ENCODE measurements at places on chromosomes 2 and 18.

- DNase-seq: no peak
Observed at GRCh38 chr2:72330652-72331051, 183.0 kb upstream of the CYP26B1 start.

- DNase-seq: no peak
Observed at GRCh38 chr2:4258563-4258962, 555.2 kb downstream of the DCDC2C start.

DNA sequence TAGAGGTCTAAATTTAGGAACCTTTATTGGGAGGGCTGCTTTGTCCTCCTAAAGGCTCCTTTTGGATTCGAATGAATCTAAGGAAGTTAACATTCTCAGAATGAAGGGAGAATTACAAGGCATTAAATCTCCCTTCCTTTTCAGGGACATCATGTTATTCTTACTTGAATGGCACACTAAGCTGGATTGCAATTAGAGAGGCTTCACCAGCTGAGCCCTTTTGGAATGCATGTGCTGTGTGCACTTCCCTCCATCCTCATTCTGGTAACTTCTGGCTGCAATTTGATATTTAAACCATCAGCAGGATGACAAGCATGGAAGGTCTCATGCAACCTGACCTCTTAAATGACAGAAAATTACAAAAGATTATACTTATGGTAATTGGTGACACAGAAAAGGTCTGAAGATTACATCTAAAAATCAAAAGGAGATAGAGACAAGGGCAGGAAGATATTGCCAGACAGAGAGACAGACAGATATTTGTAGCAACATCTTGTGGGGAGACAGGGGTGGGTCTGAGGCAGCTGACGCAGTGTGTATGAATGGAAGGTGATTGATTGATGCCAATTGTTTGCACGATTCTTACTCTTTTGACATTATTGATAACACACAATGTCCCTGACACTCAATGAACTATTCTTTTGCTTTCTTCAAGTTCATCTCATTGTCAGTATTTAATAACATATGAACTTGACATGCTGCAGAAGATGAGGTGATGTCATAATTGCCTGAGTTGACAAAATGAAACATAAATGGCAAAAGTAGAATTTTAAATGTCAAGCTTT, 570.8 kb upstream of the GYPC start:
- no peak for DNase-seq

- no peak for DNase-seq
Observed at GRCh38 chr2:6081955-6082624, 389.9 kb downstream of the SOX11 start.

GRCh38 chr2:61404438-61404837, 66.4 kb downstream of the USP34 start:
- no peak for DNase-seq

DNA sequence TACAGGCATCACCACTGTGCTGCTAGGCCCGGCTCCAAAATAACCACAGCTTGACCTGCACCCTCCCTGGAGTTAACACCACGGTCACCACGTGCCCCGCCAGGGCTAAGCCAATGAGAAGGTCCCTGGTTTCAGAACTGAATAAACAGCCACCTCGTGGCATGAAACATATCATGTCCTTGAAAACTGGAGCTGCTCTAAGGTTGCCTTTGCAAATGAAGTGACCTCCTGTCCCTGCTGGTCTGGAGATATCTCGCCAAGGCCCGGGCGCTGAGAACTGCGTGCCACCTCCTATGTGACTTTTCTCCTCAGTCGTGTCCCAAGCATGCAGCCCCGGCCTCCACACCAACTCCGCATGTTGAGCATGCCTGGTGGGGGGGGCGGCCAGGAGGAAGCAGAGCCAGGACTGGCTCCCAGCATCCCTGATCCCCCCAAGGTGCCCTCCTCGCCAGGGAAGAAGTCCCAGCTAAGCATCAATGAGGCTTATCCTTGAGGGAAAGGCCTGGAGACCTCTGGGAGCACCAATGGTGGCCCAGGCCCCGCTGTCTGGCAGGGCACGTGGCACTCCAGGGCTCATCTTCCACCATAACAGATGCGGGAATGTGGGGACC, 16.3 kb upstream of the KCNG2 start:
- DNase-seq: no peak

DNA sequence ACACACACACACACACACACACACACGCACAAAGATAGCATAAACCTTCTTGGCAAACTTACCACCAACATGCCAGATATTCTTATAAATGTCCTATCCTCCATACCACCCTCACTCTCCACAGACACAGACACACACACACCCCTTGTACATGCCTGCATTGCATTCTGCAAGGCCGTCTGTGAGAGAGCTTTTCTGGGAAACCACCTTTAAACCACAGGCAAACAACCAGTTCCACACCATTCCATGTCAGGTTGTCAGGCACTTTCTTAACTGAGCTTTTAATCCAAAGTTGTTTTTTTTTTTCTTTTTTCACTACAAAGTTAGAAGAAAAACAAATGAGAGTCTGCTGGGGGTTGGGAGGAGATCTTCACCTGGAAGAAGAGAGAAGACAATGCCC, 221.1 kb downstream of the C1D start:
- no peak for DNase-seq

GRCh38 chr18:51943281-51943680, 396.7 kb upstream of the DCC start:
- no peak for DNase-seq

DNA sequence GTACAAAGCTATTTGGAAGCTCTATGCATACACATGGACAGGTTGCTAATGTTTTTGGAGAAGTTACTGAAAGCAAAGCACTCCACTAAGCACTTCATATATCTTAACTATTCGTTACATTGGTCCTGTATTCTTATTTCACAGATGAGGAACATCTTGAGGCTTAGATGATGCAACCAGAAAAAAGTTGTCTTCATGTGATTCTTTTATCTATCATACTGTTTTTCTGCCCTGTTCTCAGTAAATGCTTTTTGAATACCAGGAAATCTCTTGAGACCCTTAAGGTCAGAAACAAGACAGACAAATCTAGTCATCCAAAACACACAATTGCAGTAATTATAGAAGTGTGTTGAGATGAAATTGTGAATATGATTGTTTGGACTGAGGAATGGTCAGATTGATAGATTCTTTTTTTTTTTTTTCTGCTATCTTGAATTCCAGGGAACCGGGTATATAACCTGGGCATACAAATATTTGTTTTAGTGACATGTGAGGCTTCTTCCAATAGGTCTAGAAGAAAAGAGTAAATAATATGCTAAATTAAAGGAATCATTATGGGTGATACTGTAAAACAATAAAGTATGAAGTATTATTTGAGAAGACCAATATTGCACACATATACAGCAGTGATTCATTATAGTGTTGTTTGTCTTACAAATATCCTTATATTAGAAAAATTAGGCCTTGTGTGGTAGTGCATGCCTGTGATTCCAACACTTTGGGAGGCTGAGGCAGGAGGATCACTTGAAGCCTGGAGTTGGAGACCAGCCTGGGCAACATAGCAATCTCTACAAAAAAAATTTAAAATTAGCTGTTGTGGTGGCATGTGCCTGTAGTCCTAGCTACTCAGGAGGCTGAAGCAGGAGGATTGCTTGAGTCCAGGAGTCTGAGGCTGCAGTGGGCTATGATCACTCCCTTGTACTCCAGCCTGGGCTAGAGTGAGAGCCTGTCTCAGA, 33.7 kb downstream of the EHBP1 start:
- no peak for DNase-seq

DNA sequence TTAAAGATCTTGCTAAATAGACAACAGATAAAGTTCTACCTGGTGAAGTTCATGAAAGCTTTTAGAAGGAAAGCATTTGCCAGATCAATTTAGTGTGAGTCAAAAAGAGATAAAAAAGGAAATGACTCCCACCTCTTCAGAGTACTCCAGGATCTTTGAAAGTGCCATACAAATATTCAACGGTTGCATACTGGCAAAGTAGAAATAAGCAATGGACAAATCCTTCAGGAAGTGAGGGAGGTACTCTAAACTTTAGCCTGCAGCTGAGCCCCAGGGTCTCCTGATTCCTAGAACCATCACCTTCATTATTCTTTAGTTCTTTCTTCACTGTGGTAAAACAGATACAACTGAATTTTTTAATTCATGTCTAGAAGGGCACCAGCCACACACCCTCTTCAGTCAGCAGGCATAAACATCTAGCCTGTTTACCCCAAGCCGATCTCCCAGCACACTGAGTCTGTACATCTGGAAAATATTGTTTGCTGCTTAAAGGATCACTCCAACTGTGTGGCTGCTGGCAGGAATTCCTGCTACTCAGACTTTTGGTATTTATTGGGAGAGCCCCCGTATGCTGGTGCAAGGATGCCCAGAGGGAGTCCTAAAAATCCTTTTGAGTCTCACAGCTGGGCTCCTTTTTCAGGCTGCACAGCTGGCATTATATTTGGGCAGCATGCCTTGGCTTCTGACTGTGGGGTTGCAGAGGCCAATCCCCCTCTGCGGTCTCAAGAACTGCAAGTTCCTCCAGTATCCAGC, 72.3 kb upstream of the SESTD1 start:
- DNase-seq: no peak

DNA sequence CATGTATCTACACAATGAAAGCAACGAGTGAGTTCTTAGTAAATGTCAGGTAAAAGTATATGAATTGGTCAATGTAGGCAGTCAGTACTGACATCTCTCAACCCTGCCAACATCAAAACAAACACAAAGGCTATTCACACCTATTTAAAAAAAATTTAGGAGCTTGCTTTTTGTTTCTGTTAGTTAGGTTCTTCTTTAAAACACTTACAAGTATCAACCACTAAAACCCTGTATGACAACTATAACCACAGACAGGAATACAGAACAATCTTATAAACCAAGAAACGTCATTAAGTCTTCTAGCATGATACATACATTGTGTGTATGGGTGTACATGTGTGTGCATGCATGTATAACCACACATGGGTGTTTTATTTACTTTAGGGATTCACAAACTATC, 131.0 kb downstream of the TCF4 start:
- no peak for DNase-seq

- DNase-seq: no peak
Observed at GRCh38 chr2:162317861-162318327, 590 bp downstream of the IFIH1 start.

DNA sequence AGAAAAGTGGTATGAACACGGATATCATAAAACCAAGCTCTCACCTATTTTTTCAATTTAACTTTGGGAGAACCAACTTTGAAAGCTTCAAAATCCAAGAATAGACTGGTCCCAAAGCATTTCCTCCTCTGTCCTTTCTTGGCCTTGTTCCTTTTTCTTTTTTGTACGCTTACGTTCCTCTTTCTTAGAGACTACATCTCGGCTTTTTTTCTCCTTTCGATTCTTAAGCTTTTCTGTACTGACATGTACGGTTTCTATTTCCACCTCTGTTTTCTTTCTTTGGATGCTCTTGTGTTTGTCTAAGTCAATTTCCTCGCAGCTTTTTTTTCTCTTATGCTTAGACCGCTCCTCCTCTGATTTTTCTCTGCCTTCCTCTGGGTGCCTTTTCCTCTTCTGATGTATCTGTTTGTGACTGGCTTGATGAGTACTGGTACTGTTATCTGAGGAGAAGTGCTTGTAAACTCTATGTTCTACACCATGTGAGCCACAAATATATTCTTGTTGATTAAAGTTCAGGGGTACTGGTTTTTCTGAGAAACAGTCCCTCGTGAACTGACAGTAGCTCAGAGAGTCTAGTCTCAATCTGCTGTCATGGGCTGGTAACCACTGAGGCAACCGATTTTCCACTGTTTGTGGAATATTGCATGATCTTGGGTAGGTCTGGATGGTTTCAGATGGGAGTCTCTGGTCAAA, 11.5 kb upstream of the RNU2-63P start:
- DNase-seq: no peak

DNA sequence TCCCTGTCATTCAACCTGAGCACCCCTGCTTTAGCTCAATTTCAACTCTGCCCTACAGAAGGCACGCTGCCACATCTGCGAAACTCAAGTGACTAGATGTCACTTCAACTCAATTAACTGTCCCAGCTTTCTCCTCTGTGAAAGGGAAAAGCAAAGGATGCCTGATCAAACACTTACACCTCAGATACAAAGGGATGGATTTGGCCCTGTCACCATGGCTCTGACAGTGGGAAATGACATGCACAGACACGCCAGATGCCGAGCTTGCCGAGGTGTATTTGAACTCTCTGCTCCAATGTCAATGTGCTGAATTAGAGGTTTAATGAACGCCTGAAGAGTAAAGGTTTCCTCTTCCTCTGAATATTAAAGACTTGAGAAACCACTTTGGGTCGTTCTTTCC, 481.1 kb downstream of the CBLN2 start:
- DNase-seq: no peak

- no peak for DNase-seq
Observed at GRCh38 chr2:27647737-27648136, 15.7 kb downstream of the SUPT7L start.

DNA sequence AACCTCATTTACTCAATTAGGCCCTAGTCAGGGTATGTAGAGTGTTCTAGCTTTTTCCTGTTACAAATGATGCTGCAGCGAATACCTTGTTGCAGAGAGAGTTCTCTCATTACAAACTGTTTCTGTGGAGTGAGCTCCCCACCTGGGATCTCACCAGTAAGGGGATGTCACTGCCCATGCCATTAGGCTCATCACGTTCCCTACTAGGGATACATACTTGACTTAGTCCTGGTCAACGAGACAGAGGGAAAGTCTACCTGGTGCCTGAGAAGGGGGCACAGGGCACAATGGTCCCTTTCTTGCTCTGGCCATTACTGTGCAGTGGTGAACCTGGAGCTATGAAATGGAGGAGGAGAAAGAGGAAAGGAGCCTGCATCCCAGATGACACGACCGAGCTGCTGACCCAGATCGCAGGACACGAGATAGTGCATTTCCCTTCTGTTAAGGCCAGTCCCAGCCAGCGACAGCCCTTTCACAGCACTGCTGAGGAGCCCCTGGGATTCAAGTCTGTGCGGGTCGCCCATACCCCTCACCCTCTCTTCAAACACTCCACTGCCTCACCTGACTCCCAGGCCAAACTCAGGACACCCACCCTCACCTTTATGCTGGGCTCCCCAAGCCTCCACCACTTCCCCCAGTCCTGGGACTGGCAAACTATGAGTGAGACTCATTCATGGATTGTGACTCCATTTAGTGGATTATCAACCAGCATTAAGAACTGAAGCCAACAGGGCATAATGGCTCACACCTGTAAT, 16.0 kb downstream of the MALL start:
- no peak for DNase-seq

- no peak for DNase-seq
Observed at GRCh38 chr2:237097911-237098702, 12.4 kb downstream of the COPS8 start.

- DNase-seq: no peak
Observed at GRCh38 chr2:232894746-232895145, 24.7 kb downstream of the SNORC start.

DNA sequence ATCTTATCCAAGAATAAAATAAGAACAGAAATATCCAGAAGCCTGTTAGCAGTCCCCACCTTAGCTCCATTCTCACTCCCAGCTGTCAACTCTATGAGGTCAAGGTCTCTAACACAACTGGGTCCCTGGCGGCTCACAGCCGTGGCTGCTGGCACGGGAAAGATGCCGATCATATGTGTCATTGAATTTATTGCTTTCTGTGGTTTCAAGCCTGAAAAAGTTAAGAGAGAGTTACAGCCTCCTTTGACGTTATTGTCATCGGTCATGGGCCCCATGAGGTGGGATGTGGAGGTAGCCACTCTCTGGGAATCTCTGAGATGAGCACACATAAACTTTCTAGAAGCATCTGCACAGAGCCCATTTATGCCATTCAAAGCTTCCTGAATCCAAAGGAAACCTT, 28.7 kb upstream of the CABLES1 start:
- no peak for DNase-seq

Measured in KG1 (cell line).